Esophagus squamous epithelium (tissue), 5 donors: ENCODE measurements at places on chromosomes 16 and 17.

DNA sequence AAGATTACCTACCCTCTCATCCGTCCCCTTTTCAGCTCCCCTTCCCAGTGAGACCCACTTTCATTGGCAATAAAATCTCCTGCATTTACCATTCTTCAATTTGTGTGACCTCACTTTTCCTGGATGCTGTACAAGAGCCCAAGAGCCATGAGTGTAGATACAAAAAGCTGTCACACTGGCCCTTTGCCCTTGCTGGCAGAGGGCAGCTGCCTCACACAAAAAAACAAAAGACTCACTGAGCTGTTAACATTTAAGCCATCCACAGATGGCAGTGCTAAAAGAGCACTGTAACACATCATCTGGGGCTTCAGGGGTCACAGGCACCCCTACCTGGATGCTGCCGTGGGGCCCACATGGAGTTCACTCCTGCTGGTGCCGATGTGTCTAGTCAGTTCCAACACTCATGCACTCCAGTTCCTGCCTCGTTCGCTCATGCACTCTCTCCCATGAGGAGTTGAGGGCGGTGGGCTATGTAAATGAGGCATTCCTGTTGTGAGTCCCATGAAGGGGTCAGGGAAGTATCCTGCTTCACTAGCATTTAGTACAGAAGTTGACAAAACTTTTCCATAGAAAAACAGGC, 123.1 kb downstream of the CA10 start:
- no peak for DNase-seq

GRCh38 chr16:72300892-72301291, 128.9 kb upstream of the PMFBP1 start:
- DNase-seq = no peak

GRCh38 chr17:48014595-48015111, 22.9 kb downstream of the COPZ2 start:
- no peak for DNase-seq

DNA sequence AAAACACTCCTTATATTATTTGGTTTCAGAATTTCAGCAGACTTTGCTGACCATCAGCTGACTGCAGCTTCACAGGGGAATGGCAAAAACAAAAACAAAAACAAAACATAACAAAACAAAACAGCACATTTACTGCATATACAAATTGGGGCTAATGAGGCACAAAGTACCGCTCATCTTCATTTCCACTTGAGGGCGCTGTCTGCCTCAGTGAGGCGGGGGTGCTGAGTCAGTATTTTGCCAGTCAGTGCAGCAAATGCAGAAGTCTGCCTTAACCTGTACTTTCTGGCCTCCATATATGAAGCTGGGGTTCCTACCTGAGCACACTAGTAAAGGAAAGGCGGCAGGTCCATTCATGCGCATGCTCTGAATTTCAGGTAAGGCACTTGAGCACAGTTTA, 13.5 kb upstream of the DYNLRB2 start:
- DNase-seq = no peak

DNA sequence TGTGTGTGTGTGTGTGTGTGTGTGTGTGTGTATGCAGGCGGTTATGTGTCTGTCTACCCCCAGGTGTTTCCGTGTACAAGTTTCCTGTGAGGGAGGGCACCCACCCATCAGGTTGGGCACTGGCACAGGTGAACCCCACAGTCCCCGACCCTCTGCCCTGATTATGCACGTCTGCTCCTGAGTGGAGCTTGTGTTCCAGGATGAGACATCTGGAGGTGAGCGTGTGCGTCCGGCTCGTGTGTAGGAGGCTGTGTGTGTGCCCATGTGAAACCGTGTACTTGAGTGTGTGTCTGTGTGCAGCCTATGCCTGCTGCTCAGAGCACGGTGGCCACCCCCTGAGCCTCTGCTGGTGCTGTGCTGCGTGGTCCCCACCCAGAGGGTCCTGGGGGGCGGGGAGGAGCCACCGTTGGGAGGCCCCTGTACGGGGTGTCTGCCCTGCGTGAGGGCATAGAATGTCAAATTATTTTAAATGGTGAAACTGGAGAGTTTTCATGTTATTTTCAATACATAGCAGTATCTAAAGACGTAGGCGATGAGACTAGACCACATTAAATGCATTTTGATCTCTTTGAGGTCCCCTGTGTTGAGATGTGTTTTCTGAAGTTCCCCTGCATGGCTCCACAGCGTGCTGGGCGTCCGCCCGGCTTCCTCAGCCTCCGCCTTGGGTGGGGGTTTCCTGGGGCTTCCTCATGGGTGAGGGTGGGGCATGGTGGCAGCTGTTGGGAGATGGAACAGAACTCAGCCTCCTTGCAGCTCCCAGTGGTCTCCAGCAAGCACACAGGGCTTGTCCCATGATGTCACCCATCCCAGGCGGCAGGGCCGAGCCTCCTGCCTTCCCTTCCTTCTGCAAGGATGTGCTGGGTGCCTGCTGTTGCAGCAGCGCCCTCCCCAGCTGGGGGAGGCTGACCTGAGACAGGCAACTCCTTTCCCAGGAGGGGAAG, 43.4 kb downstream of the KCNJ12 start:
- no peak for DNase-seq

DNA sequence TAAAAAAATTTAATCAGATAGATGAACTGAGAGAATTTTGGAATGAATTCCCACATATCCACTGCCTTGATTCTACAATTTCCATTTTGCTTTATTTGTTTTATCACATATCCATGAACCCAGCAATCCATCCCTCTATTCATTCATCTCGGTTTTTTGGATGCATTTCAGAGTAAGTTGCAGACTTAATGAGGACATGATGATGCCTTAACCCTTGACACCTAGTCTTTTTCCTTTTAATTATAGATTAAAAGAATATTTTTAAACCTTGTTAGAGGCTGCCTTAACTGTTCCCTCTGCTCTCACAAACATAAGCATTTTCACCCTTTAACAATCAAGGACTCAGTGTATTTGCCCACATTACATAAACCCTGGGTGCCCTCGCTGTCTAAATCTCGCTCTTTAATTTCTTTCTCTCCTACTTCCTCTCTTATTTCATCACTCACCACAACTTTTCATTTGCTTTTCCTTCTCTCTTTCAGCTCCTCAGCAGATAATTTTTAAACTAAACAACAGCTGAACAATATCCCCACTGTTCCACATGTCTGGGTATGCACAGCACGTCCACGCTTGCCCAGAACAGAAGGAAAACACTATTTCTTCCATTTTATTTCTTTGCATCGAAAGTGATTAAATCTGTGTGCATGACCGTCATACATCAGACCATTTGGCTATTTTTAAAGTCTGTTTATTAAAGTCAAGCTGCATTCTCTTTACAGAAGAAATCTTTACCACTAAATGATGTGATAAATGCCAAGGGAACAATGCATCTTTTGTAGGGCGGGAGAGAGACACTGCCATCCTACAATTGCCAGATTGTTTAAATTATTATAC, 39.9 kb downstream of the IQCK start:
- no peak for DNase-seq

DNA sequence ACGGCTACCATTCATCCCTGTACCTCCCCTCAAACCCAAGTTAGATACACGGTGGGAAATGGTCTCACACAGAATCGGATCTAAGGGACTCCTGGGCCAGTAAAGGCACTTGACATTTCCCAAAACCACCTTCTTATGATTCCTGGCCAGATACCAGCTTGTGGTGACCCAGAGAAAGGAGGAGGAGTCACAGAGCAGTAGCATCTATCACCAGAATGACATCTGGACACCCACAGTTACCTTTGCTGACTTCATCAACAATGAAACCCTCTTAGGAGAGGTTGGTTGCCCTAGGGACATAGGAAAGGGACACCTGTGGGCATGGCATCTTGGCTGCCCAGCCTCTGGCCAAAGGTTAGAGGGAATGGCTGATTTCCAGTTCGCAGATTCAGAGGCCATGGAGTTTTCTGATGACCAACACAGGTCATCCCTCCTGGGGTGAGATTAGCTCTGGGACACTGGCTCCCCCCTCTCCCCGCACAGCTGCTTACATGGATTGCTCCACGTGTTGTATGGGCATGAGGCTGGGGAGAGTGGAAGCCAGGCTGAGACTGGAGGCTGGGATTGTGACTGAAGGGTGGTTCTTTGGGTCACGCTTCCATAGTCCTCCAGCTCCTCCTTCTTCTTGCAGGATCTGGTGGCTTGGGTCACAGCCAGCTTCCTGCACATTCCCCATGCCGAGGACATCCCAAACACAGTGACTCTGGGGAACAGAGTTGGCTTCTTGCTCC, 1.4 kb upstream of the AOC3 start:
- no peak for DNase-seq

DNA sequence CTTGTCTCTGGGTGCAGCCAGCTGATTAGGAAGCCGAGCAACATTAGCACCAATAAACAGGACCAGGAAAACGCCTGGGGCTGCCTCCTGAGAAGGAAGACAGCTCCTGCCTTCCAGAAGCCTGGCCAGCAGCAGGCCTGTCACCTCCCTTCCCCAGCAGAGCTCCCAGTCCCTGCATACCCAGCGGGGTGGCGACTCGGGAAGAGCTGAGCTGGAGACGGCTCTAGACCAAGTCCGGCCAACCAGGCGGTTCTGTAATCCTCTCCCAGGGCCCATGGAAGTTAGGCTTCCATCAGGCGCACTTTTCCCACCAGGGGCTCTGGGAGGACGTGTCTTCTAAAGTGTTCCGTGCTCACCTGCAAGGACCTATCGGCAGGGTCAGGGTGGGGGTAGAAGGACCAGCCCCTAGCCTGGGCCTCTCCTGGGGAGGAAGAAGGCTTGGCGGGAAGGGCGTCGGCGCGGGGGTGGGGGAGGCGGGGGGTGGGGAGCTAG, 12.0 kb upstream of the CLUH start:
- no peak for DNase-seq

GRCh38 chr16:14187517-14188338, 116.6 kb downstream of the MRTFB start:
- DNase-seq = no peak

DNA sequence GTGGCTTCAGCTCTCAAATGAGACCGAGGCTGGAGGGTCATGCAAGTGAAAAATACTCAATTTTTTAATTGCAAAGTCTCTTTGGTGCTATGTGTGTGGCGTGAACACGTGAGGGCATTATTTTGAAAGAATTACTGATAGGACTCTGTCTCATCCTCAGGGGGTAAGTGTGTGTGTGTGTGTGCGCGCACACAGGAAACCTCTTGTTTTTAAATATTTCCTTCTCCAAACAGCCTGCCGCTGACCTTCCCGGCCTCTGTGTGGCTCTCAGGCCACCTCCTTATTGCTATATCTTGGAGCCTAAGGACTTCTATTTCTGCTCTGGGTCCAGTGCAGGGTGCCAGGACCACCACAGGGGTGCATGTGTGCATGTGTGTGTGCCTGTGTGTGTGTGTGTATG, 99.7 kb downstream of the CMIP start:
- no peak for DNase-seq

- DNase-seq = no peak
Measured at GRCh38 chr17:70787721-70788300, 618.5 kb downstream of the KCNJ2 start.

GRCh38 chr16:77993111-77993985, 29.0 kb upstream of the CLEC3A start:
- no peak for DNase-seq

DNA sequence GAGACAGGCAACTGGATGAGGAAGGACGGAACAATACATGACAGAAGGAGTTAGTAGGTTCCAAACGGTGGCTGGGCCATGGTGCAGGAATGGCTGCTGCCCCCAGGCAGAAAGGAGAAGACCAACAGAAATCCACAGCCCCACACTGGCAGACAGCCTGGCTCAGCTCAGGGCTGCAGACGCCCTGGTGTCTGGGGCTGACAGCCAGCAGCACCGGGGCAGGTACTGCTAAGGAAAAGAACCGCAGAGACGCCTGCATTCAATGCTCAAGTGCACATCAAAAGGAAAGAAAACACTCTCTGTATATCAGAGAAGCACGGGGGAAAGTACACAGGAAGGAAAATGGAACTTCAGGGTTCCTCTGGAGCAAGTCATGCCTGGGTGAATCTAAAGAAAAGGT, 53.4 kb downstream of the GAS7 start:
- no peak for DNase-seq

- DNase-seq = no peak
Measured at GRCh38 chr17:55462711-55463110, 41.1 kb upstream of the MMD start.

GRCh38 chr16:85216522-85217375, 104.5 kb upstream of the CIBAR2 start:
- DNase-seq = no peak

DNA sequence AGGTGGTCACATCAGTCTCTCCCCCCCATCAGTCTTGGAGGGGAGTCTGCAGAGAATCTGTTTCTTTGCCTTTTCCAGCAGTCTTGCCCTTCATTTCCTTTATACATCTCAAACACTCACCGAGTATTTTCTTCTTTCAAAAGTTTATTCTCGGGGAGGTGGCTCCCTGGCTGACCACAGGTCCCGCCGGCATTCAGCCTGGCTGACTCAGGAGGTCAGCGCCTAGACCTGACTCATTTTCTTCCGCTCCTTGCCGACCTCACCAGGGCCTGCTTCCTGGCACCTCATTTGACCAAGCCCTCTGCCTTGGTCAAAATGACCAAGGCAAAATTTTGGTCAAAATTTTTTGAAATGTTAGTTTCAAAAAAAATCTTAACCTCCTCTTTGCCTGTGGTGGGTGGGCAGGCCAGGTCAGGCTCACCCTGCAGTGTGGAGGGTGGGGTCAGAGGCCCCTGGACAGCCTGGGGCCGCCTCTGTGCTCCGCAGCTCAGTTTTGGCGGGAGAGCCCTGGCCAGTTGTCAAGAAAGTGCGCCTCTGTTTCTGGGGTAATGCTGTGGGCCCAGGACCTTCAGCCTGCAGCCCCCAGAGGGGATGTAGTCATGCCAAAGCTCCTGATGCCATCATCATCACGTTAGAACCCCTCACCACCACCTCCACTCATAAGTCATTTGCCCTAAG, 165.6 kb downstream of the SPECC1 start:
- no peak for DNase-seq
